Stimulated activated CD4-positive, alpha-beta T cell treated with anti-CD3 and anti-CD28 coated beads, TNF-alpha, amount 100 ng/mL, for 1 hour (primary cell): ENCODE measurements at places on chromosomes 11 and 22.

DNA sequence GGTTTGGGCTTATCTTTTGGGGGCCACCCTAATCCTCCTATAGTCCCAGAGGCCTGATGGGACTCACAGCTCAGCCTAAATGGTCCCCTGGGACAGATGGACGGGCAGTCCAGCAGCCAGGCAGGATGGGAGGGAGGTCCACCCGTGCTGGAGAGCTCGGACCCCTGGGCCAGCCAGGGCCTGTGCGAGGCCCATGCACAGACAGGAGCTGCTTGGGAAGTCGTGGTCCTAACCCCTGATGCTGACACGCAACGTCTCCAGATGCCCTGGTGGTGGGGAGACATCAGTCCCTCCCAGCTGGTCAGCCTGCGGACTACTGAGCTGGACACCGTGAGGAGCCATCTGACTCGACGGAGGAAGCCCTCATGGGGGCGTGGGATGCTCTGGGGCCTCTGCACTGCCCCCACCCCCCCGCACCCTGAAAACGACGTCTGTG is 31.2 kb upstream of the MUC5AC start:
- DNase-seq, result no peak

DNA sequence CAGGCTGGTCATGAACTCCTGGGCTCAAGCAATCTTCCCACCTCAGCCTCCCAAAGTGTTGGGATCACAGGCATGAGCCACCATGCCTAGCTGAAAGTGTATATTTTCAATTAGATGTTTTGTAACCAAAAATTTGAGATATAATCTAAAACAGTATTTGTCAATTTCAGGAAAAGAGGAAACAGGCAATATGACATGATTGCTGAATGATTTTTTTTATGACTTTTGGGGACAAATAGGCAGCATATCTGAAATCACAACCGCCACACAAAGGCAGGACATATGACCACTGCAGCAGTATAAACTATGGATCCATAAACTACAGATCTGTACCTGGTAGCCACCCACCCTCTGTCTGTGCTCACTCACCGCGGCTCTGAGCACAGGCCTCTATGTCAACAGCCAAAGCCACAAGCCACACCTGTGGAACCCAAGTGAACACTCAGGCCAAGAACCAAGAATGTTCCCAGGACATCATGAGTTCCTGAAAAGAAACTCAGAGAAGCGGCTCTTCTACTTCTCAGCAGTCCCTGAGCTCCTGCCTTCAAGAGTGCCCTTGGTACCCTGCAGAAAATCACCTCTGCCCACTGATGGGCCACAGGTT is 22.5 kb downstream of the PISD start:
- DNase-seq, result no peak

- no peak for DNase-seq
These were observed 20.8 kb downstream of the KCNA4 start for GRCh38 chr11:29996016-29996415.

DNA sequence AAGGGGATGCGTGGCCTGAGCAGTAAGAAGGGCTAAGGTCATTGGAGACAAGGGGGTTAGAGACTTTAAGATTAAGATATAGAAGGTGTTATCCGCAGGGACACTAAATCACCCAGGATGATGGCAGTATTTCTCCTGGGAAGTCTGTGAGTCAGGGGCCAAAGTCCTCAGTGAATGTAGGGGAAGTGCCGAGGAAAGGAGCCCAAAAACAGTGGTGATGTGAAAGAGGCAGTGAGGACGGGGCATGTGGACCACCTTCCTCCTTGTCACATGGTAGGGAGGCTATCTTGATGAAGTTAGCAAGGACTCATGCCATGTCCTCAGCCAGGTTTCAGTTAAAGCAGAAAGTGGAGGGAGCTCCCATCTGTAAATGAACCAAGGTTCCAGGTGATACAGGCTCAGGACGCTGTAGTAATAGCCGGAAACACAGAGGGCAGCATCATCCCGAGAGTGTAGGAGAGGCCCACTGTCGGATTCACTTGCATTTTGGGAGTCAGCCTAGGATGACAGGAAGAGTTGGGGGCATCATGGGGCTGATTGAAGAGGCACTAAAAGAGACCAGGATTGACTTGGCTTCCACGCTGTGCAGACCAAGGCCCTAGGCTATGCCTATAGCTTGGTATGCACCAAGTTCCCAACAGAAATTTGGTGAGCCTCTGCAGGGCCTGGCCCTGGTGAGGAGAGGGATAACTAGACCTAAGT is 33.5 kb downstream of the WEE1 start:
- no peak for DNase-seq
